ENCODE measurements at places on chromosomes 2 and 18.

GRCh38 chr2:97871096-97871780 is 124.5 kb downstream of the TMEM131 start:
- no peak for DNase-seq

- no peak for DNase-seq
Observed at GRCh38 chr18:46346213-46346612, 242.0 kb downstream of the HAUS1 start.

DNA sequence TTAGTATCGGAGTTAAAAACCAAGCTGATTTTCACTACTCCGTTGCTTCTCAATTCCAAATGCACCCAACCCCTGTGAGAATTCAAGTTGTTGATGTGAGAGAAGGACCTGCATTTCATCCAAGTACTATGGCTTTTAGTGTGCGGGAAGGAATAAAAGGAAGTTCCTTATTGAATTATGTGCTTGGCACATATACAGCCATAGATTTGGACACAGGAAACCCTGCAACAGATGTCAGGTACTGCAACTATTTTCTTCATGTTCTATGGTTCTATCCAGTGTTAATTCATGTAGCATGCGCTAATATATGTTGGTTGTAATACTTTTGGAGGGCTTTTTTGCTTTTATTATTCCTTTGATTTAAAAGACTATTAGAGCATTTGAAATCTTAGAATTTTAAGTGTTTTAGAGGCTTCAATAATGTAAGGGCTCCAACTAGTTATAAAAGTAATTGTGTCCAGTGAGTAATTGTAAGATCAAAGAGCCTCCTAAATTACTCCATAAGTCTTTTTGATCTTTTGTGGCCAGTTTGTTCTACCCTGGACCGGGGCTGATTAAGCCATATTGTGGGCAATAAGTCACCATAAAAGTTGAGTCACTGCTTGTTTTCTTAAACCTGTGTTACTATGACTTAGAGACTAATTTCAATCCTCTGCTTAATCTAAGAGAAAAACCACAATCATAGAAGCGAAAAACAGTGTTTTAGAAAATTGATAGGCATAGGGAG is 22.9 kb downstream of the DSG4 start:
- DNase-seq = no peak

GRCh38 chr2:79721966-79722365 is 209.1 kb downstream of the CTNNA2 start:
- no peak for DNase-seq

DNA sequence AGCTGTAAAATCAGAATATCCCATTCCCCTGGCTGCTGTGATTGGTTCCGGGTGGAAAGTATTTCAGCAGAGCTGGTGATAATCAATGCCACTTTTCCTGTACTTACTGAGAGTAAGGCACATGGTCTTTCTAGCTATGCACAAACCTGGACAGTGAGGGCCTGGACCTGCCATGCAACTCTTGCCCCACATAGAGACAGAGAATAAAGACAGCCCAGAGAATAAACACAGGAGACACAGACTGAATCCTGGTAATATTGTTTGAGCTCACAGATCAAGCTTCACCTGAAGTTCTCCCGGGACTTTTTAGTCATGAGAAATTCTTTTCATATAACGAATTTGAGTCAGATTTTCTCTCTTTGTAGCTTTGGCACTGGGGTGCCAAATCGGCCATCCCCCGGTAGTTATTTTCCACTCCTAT is 81.9 kb downstream of the ACAA2 start:
- no peak for DNase-seq

DNA sequence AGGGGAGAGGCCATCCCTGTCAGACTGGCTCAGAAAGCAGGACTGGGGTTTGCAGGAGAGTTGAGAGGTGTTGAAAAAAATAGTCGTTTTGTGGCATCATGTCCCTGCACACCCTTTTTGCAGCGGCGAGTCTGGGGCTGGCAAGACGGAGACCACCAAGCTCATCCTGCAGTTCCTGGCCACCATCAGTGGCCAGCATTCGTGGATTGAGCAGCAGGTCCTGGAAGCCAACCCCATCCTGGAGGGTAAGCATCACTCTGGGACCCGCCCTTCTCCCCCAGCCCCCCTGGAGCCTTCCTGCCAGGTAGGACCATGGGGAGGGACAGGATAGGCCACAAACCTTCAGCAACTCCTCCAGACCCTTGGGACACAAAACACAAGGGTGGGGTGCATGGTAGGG is 34.2 kb downstream of the MYO7B start:
- no peak for DNase-seq

DNA sequence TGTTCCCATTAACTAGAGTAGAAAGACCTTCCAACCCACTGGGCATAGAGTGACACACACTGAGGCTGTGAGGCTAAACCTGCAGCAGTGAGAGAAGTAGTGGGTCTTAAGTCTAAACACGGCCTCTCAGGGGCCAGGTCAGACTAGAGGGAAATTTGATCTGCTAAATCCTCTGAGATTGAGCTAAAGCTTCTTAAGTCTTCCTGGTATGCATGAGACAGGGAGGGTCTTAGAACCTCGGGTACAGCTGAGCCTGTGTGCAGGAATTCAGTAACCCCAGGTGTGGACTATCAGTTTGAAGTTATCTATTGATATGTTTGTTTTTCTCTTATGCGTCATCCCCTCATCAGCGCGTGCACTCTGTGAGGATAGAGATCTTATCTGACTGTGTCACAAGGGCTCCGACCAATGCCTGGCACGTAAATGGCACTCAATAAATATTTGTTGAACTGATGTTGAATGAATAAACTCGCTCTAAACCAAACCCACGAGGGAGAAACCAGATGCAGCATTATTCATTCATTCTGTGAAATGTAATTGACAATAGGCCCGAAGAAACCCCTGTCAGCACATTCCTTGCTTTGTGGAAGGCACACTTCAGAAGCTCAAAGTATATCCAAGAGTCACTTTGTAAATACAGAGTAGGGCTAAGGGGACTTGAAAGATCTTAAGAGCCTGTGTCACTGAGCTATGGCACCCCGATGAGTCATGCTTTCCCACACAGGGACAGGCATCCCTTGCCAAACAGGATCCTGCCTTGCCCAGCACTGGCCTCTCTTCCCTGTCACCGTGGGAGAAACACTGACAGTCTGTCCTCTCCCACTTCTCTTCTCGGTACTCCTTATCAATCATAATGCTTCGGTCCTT is 21.7 kb upstream of the RAB10 start:
- DNase-seq = no peak

DNA sequence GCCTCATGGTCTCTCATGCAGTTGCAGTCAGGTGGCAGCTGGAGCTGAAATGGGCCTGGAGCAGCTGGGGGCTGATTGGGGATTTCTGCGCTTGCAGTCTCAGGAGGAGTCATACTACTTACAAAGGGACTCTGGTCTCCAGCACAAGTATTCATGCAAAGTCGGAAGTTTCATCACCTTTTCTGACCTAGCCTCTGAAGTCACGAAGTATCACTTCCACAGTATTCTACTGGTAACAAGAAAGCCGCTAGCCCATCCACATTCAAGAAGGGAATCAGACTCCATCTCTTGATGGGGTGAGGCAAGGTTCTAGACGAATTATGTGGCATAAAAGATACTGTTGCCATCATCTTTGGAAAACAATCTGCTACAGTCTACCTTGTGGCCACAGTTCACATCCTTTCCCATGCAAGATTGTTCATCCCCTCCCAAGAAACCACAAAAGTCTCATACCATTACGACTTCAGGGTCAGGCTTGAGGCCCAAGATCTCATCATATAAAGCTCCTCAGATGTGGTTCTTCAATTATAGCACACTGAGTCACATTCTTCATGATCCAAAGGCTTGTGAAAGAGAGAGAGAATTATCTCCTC is 95.3 kb downstream of the SMC6 start:
- DNase-seq = no peak

DNA sequence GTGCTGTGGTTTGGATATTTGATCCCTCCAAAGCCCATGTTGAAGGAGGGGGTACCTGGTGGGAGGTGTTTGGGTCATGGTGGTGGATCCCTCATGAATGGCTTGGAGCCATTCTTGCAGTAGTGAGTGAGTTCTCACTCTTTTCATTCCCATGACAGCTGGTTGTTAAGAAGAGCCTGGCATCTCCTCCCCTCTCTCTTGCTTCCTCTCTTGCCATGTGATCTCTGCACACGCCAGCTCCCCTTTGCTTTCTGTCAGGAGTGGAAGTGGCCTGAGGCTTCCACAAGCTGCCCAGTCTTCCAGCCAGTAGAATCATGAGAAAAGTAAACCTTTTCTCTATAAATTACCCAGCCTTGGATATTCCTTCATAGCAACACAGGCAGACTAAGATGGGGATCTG is 8.6 kb downstream of the ADD2 start:
- DNase-seq = no peak

- DNase-seq = no peak
Observed at GRCh38 chr2:51000849-51001617, 30.9 kb downstream of the NRXN1 start.

GRCh38 chr2:161471631-161472030 is 55.5 kb downstream of the TBR1 start:
- DNase-seq = no peak

DNA sequence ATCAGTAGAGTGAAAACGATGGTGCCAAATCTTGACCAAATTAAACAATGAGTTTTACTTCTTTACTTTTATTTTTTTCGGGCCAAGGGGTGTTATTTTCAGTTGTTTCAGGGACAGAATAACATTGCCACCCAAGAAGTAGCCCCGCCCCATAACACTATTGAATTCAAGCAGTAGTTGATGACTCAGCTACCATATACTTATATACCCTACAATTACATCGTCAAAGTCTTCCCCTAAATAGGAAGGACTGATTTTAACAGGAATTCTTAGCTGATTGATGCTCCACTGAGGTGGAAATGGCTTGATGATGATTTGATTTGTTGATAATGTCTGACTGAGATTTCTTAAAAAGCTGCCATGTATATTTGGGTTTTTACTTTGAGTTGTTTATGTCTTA is 24.7 kb downstream of the LYPD6B start:
- no peak for DNase-seq

- no peak for DNase-seq
Observed at GRCh38 chr2:149049142-149049541, 10.6 kb downstream of the LYPD6B start.

DNA sequence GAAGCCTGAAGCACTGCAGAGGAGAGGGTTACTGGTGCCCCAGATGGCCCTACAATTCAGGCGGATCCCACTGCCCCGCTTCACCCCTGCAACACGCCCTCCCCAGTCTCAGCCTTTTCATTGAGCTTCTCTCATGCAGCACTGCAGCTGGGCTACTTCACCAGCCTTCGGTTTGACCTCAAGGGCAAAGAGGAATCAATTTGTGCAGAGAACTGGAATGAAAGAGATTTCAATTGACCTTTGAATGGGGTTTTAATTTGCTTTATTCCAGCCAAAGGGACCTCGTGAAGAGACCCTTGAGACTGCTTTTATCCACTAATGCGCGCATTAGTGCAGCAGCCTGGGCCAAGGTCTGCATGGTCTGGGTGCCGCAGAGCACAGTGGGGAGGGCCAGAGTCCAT is 8.8 kb upstream of the POMC start:
- no peak for DNase-seq

DNA sequence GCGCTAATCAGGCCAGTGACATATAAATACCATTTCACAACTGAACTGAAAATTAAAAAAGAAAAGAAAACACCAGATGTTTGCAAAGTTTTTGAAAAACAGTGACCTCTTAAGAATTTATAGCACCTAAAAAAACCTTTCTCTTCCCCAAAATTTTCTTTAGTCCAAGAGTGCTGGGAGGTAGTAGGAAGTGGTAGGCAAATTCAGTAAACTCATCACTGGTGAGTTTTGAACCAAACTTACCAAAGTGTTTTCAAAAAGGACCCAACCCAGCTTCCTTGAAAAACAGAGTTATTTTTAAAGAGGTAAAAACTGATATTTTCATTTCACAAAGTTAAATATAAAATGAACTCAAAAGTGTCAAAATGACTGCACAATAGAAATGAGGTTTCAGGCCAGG is 90.4 kb downstream of the TMEM247 start:
- no peak for DNase-seq

DNA sequence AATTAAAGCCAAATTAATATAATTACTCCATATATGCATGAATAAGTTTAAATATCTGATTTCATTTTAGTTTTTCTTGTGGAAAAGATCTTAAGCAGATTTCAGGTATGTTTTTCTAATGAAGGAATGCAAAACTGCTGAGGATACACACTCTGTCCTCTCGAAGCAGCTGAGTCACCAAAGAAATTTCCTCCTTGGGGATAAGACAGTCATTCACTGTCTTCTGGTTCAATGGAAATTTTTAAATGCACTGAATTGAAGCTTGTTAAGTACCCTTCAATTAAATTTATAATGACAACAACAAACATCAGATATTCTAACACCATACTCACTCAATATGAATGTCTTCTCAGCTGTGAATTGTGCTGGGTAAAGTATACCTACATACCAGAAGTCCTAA is 101.5 kb upstream of the DNER start:
- no peak for DNase-seq

DNA sequence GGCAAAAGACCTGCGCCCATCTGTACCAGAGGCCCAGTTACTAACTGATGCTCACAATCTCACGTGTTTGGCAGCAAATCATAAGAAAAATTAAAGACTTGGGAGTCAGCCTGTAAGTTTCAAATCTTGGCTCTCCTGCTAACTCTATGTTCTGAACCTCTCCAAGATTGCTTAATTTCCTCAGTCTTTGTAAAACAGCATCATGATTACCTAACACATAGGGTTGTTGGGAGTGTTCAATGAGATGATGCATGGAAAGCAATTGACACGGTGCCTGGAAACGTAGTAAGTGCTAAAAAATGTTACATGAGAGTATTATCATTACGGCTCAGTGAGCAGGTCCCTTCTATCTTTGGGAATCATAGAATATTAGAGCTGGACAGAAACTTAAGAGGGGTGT is 497.6 kb upstream of the TCF4 start:
- DNase-seq = no peak

- no peak for DNase-seq
Observed at GRCh38 chr18:8601277-8602032, 7.8 kb upstream of the RAB12 start.

DNA sequence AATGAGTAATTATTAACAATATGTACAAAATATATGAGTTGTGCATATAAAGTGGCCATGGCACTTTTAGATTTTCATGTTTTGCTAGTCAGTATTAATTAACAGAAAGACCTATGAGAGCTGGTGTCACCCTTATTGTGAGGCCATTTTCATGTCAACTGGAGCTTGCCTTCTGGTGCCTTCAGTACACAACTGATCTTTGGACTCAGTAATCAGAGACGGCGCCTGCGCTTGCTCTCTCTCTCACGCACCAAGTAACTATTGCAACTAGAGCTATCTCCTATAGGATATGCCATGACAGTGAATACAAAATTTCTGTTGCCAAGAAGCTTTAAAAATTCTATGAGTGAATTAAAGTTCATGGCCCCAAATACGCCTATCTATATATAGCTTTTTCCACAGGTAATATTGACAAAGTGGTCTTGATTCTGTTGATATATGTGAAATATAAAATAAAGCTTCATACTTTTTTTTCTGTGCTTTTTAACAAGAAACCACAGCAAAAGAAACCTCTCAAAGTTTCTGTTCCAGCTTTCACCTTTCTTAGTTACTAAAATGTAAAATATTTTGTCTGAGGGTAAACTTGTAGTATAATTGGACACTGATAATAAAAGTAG is 2.9 kb downstream of the SERTAD2 start:
- DNase-seq = no peak
